ENCODE measurements at places on chromosomes 5 and 9. TPM values are rescaled to one million over a fixed set of nuclear protein-coding genes. Genes with fewer than 3 reads are reported as not detected.

RMND5B gene
- 33.8 TPM for total RNA-seq

PFDN1 gene
- total RNA-seq, result 77.4 TPM

FOXD4L6 gene
- not detected for total RNA-seq

FOXI1 gene
- not detected for total RNA-seq

OGN gene
- not detected for total RNA-seq

RABGAP1 gene
- total RNA-seq, result 25.0 TPM

NR5A1 gene
- total RNA-seq, result not detected

PCDHB4 gene
- 0.21 TPM for total RNA-seq

CAPSL gene
- not detected for total RNA-seq

ESM1 gene
- total RNA-seq, result not detected

ARL15 gene
- 15.3 TPM for total RNA-seq

LRRC70 gene
- total RNA-seq, result not detected

SH3GL2 gene
- total RNA-seq, result 0.02 TPM

DNM1 gene
- total RNA-seq, result 20.0 TPM

SLC25A25 gene
- 5.8 TPM for total RNA-seq

POLK gene
- total RNA-seq, result 9.1 TPM

LEAP2 gene
- 0.08 TPM for total RNA-seq

NNT gene
- 97.7 TPM for total RNA-seq

DNAH5 gene
- 1.5 TPM for total RNA-seq

SLC4A9 gene
- total RNA-seq, result not detected

ORM2 gene
- 0.19 TPM for total RNA-seq

C5orf15 gene
- 166 TPM for total RNA-seq

DRD1 gene
- total RNA-seq, result 0.25 TPM

LRRC19 gene
- total RNA-seq, result not detected

Data from H4 (cell line).